ENCODE measurements at places on chromosomes 3 and 15. TPM values are rescaled to one million over a fixed set of nuclear protein-coding genes. Genes with fewer than 3 reads are reported as not detected.

GOLGA8T gene
- total RNA-seq, result 1.5 TPM

DNA sequence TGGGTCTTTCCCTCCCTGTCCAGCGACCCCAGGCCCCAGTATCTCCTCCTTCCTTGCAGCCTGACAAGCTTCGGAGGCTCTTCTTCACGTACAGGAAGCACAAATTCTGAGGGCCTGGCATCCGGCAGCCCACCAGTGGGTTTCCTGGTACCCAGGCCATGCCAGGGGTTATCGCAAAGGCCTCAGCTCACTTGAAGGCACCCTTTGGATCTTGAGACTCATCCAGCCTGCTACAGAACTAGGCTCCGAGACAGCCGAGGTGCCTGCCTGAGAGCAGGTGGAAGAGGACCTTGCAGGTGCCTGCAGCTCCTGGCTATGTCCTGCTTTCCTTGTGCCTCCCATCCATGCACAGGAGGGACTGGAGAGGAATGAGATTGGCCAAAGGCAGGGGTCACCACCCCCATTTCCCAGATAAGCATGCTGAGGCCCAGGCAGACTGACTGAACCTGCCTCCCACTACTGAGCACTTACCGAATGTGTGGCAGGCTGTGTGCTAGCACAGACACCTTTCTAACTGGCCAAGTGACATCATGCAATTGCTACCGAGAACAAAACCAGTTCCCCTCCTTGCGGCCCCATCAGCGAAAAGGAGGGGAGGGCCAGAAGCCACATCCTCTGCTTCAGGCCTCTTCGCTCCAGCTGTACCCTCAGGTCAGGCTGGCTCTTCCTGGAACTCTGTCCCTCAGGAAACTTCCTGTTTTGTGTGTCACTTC lies 11.2 kb downstream of the SH2D7 start:
- no peak for DNase-seq

DNA sequence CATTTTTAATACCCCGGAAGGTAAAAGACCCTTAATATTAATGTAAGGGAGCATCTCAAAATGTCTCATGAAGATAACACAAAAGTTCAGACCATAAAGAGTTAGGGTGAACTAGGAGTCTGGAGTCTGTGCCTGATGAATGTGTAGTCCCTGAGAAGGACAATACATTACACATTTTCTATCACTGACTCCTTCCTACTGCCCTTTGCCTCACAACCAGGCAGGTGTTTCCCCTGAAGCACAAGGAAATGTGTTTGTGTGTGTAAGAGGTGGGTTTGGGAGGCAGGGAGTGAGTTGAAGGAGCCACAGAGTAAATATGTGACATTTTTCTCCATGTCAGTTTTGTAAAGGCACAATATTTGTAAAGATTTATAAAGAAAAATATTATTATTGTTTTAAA lies 59.1 kb downstream of the SSR3 start:
- DNase-seq, result no peak

- no peak for DNase-seq
Measured at GRCh38 chr3:155629056-155629455, 115.8 kb downstream of the PLCH1 start.

DNA sequence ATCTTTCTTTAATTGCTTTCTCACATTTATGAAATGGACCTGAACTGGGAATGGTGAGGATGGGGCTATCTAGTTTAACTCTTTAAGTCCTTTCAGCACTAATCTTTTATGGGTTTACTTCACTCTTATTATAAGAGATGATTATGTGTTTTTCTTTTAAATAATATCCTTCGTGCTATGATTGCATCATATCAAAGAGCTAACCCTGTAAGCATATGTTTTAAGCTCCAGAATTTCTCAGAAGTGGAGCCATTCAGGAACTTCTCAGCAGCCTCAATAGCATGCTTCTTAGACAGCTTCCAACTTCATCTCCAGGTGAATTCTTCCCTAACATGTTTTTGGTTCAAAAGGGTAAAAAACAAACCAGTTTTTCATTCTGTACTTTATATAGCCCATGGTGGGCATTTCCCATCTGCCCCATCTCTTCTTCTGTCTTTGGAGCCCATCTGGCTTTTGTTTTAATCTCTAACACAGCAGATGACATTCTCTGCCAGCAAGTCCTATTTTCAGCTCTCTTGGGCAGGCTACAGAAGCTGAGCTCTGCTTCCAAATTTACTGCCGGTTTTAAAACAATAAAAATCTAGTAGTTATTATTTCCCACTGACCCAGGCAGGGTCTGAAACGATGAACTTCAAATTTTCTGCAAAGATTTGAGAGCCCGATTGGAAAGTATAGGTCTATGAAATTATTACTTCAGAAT lies 26.8 kb upstream of the IL1RAP start:
- DNase-seq, result no peak

DNA sequence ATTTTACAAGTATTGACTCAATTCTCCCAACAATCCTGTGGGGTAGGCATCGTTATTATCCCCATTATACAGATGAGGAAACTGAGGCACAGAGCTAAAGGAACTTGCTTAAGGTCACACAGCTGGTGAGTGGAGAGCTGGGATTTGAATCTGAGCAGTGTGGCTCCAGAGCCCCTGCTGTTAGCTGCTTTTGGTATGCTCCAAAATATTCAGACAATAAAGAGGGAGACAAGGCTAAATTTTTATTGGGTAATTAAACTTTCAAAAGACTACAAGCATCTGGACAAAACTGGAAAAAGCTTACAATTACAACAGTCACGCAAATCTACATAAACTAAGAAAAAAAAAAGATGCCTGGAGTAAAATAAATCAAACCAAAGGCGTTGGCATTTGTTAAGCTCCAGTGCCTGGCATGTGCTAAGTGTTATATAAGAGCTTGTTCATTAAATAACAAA lies 27.7 kb downstream of the CCDC13 start:
- no peak for DNase-seq

DNA sequence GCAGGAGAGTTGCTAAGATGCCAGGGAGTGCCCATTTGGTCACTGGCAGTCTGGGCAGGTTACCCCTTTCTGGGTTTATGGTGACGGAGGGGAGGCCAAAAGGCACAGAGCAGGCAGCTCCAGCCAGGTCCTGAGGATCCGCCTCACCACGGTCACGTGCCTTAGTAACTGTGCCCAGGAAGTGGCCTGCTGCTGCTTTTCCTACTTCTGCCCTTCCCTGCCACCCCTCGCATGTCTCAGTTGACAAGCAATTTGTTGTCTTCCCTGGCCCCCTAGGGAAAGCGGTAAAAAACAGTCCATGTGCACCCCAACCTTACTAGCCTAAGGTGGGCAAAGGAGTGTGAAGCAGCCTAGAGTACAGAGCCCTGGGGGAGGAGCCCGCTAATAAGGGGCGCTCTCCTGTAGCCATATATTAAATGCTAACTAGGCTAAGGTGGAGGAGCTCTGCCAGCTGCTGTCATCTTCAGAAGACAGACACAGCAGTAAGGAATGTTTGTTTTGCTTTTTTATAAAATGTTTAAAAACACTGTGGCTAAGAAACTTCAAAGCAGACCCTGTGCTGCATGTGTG lies 9.1 kb upstream of the LIPH start:
- DNase-seq, result no peak

GRCh38 chr15:73918784-73919183 lies 7.5 kb upstream of the LOXL1 start:
- DNase-seq, result no peak

DNA sequence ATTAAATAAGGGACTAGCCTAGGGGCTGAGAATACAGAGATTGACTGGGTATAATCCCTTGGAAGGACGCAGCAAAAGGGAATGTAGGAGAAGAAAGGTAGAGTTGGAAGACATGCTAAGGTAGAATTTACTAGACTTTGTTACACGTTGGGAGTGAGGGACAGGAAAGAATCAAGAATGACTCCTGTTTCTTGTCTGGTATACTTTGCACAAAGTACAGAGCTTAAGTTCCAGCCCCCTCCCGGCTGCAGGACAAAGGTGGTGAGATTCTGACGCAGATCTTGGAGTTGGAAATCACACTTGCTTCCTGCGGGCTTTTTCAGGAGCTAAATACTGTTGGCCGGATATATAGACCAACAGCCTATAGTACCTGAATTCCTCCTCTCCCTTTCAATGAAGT lies 895 bp downstream of the HYKK start:
- no peak for DNase-seq

DNA sequence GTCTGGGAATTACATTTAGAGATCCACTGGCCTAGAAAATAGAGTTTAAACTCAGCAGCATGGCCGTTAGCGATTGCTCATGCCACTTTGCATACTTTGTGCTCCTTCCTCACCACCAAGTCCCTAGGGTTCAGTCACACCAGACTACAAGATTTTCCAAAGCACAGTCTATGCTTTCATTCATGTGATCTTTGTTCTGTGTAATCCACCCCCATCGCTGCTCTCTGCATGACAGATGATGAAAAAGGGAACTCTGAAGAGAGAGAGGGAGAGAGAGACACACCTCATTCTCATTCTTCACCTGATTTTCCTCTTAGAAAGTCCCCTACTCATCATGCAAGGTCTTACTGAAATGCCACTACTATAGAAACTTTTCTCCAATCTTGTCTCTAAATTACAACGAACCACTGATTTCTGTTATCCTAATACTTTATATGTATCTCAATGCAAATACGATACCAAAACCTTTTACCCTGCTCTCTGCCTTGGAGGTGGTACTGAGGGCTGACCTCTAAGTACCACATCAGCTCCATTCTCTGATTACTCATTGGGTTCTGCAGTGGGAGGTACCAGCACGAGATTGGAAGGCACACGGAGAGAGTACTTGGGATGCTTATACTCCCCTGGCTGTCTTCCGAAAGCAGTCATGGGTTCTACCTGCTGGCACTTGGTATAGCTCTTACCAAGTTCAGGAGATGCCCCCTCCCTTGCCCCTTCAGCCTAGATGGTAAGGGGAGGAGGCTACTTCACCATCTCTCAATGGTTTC lies 1.1 kb upstream of the PARP15 start:
- no peak for DNase-seq

DNA sequence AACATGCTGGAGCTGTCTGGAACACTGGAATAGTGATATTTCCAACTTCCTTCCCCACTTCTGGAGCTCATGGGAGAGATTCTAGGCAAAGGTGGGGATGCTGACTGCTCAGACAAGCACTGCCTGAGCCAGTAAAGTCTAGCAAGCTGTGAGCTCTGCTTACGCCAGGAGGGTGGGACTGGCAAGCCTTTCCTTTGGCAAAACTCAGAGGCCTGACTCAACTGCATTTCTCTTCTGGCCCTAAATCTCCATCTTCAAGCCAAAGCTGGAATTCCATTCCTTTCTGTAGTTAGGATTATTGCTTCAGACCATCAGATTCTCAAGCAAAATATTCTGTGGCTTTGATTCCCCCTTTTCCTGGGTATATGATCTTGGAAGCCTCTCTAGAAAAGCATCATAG lies 20.3 kb upstream of the EPB42 start:
- DNase-seq, result no peak

DNA sequence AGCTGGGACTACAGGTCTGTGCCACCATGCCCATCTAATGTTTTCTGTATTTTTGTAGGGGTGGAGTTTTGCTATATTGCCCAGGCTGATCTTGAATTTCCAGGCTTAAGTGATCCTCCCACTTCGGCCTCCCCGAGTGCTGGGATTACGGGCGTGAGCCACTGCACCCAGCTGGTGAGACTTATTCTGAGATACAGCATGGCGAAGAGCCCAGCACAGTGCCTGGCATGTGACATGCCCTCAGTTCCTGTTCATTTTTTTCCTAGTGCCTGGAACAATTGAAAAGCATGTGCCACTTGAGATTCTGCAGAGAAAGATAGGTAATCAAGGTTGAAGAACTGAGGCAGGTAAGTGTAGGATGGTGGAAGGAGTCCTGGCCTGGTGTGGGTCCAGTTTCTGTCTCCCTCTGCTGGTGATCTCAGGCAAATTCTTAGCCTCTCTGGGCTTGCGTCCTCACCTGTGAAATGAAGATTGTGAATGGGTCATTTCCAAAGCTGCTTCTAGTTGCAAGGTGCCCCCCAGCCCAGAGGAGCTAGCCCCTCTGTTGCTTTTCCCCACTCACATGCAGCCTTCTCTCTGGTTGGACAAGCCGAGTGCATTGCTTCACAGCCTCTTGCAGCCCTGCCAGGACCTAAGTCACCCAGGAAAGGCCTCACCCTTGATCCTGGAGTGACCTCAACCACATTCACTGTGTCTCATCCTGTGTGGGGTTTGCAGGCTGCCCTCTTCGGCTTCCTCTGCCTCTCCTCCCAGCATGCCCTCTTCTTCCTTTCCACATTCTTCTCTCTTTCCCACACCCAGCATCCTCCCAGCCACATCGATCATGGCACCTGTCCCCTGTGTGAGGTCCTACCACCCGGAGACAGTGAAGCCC lies 4.3 kb upstream of the RHCG start:
- peak; percentile 23 for DNase-seq

CPEB1 gene
- 5.2 TPM for total RNA-seq

DNA sequence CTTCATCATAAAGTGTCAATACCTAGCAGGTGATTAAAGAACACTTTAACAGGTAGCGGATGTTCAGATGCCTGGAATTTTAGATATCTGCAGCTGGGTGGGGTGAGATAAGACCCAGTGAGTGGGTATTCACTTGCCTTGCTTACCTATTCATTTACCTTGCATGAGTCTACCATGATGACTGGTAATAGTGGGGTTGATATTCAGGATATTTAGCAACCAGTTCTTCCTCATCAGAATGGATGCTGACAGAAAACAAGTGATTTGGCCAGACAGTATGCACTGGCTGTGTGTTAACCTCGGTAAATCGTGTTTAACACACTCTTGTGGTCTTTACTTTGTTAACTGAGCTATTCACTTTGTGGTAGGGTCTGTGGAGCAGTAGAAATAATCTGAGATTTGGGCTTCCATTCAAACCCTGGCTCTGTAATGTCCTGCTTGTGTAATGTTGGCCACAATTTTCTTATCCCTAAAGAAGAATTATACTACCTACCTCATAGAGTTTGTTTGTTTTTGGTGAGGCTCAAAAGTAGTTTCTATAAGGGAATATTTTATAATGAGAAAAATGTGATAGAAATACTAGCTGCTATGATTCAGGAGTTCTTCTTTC lies 391.9 kb upstream of the TBL1XR1 start:
- DNase-seq, result no peak

TMOD2 gene
- total RNA-seq, result 8.7 TPM

DNA sequence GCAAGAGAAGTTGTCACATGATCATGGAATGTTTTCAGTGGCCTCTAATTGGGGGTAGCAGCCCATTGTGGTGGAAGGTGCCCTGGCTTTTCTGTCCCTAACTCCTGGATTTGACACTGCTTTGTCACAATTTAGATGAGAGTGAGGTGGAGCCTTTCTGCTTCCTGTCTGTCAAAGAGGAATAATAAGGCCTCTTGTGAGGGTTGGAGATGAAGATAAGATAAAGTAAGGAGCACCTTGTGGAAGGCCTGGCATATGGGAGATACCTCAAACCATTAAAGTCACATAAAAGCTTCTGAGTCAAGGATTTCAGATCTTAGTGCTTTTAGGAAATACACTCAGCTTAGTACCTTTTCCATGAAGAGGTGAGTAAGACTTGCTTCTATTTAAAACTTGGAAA lies 172.6 kb upstream of the FAM3D start:
- no peak for DNase-seq

MB21D2 gene
- 43.2 TPM for total RNA-seq

BRPF1 gene
- total RNA-seq, result 10.9 TPM

DNA sequence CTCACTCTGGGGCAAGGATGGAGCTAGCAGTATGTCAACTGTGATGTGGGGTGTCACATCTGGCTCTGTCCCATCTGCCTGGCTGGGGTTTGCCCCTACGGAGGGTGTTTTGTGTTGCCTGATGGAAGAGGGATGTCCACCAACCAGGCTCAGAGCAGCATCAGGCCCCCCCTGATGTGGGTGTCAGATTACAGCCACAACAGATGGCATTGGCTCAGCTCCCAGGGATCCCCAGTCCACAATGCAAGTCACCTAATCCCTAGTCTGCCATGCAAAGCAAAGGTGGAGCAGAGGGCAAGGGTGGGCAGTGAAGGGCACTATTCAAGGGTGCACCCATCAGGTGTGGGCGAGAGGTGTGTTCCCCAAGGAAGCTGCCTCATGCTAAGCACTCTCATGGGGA lies 48.9 kb upstream of the AMOTL2 start:
- peak; percentile 68 for DNase-seq

GRCh38 chr15:44011238-44011854 lies 183.7 kb downstream of the FRMD5 start:
- no peak for DNase-seq
